ENCODE measurements at places on chromosomes 2 and 18. TPM values are rescaled to one million over a fixed set of nuclear protein-coding genes. Genes with fewer than 3 reads are reported as not detected.

Gene ABCB11
- not detected for total RNA-seq

Gene SNED1
- total RNA-seq: 53.1 TPM

Gene MRPL53
- 23.7 TPM for total RNA-seq

Gene RBBP8
- 49.6 TPM for total RNA-seq

Gene RUFY4
- total RNA-seq: not detected

Gene EFHD1
- 0.19 TPM for total RNA-seq

Gene NEMP2
- 13.7 TPM for total RNA-seq

Gene CHN1
- total RNA-seq: 61.4 TPM

Gene PRLH
- total RNA-seq: not detected

Gene CTAGE1
- not detected for total RNA-seq

Gene E2F6
- total RNA-seq: 21.9 TPM

Gene MPV17
- 113 TPM for total RNA-seq

Gene CRACDL
- total RNA-seq: not detected

Gene DSC2
- not detected for total RNA-seq

Gene C2orf15
- not detected for total RNA-seq

Gene CFC1
- total RNA-seq: not detected
